NCI-H1105 (cell line): ENCODE measurements at places on chromosomes 1 and 21.

DNA sequence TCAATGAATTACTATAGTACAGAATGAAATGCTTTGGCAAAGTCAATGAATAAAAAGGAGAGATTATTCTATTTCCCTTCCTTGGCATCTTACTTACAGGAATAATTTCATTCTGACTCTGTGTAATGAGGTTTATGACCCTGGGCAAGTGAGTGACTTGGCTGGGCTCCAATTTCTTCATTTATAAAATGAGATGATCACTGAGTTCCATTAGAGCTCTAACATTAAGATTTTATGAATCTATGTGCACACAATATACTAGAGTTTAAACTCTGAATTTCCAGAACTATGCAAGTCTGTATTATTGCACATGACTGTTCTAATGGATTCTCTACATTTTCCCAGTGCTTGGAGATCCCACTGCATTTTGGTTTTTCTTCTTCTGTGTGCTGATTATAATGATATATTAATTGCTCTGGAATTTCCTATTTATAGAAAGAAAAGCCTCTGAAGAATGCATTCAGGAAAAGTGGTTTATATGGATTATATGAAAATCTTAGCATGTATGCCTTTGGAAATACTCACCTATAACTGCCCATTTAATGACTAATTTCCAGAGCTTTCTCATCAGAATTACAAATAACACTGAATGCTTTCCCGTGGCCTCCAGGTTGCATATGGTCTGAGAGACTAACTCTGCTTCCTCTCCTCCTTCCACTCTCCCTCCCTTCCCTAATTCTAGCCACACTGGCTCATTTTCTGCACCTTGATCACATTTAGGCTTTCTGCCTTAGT is 97.4 kb upstream of the CHRM3 start:
- DNase-seq: no peak

DNA sequence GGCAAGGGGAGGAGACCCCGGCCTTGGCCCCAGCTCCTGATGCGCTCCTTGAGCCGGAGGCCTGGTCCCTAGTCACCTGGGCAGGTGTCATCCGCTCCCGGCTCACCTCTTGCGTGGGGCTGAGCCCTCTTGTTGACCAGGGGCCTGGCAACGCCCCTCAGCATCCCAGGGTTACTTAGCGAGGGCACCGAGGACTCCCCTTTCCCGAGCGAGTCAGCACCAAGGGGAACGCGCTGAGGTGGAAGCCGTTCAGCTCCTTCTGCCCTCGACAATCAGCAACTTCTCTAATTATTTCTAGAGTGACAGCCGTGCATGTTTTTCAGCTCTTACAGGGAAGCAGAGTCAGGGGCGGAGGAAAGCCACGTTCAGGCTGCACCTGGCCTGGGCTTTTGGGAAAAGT is 522 bp downstream of the SLC45A1 start:
- DNase-seq: no peak

GRCh38 chr1:25987951-25988350 is 9.9 kb downstream of the PAFAH2 start:
- DNase-seq: no peak

DNA sequence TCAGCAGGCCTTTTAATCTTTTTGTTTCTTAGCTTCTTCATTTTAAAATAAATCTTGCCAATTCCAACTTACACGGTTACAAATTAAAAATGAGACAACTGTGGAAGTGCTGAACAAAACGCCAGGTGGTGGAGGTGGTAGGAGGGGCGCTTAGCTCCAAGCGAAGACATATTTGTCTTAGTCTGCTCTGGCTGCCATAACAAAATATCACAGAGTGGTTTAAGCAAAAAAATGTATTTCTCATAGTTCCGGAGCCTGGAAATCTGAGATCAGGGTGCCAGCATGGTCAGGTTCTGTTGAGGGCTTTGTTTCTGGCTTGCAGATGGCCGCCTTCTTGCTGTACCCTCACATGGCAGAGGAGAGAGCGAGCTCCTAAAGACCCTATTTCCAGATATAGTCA is 14.9 kb downstream of the IER5 start:
- DNase-seq: no peak

GRCh38 chr1:25079048-25079447 is 149.0 kb upstream of the RUNX3 start:
- no peak for DNase-seq
